GM13976 (cell line): ENCODE measurements at places on chromosomes 6 and 20.
A peak's percentile ranks its signal among the peaks of the same experiment; 100 is the strongest.

GRCh38 chr20:16747291-16747811, 807 bp upstream of the OTOR start:
- no peak for DNase-seq

GRCh38 chr6:102407886-102408741, 1014.6 kb downstream of the GRIK2 start:
- no peak for DNase-seq

- no peak for DNase-seq
These were observed 11.0 kb downstream of the HRH3 start for GRCh38 chr20:62208795-62209755.

GRCh38 chr6:111068866-111069234, 18.5 kb upstream of the SLC16A10 start:
- no peak for DNase-seq

DNA sequence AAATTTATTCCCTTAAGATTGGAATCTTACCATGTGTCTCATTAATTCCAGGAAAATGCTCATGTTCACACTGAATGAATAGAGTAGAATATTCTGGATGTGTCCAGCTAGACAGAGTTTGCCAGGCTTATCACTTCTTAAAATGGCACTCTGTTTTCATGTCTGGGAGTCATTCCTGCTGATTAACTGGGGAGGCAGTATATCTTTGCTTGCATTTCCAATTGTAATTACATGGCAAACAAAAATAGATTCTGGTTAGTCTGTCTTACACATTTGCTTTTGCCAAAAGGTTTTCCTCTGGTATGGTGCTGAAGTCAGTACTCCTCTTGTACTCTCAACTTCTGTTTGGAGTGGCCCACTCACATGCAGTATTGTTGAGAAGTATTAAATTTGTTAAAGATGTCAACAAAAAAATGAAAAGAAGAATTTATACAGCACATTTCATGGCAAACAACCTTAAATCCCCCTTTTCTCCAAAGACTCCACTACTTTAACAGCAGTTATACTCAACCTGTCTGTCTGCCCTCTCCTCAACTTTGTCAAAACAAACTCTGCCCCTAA, 70.2 kb downstream of the TENT5A start:
- no peak for DNase-seq

DNA sequence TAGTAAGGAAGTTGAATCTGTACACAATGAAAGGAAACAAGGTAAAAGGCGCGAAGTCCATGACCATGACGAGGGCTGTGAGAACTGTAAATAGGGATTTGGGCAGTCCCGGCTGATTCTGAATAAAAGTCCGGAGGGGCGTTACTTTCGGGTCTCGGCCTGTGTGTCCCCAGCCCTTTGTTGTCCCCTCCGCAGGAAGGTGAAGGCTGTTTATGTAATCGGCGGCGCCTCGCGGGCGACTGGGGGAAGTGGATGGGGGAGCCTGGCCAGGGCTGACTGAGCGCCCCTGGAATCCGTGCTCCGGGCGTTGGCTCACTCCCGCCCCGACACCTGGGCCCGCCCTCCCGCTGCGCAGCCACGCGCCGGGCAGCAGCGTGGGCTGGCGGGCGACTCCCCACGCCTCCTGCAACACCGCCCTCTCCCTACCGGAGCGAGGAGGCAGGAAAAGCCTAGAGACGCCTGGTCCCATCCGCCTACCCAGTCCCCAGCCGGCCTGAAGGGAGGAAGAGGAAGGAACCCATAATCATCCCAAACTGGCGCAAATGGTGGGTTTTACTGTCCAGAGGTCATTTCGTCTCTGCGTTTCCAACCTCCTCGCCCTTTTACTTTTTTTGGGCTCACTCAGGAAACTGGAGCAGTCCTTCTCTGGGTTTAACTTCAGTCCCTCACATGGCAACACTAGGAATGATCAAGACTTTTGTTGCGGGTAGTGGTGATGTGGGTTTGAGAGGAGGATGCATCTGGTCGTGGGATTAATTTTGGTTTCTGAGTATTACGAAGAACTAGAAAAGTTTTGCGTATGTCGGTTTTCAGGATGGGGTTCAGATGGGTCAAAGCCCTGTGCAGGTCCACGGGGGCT, 12.1 kb downstream of the TRIM31 start:
- peak; percentile 43 for DNase-seq

GRCh38 chr6:137039010-137039409, 5.8 kb downstream of the IL20RA start:
- DNase-seq = no peak

DNA sequence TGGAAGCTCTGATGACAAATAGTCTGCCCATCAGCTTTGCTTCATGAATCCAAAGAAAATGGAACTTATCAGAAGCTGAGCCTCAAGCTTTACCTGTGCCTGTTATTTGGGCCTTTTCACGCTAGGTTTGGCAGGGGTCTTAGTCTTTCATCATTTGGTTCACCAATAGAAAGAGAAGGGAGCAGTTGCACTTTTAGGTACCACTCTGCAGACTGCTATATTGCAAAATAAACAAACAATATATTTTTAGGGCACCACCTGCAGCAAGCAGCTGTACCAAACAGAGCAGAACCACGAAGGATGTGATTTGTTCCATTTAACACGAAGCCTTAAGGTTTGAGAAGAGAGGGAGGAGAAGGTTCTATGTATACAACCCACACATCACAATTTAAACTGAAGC, 291.4 kb upstream of the RNF217 start:
- no peak for DNase-seq

DNA sequence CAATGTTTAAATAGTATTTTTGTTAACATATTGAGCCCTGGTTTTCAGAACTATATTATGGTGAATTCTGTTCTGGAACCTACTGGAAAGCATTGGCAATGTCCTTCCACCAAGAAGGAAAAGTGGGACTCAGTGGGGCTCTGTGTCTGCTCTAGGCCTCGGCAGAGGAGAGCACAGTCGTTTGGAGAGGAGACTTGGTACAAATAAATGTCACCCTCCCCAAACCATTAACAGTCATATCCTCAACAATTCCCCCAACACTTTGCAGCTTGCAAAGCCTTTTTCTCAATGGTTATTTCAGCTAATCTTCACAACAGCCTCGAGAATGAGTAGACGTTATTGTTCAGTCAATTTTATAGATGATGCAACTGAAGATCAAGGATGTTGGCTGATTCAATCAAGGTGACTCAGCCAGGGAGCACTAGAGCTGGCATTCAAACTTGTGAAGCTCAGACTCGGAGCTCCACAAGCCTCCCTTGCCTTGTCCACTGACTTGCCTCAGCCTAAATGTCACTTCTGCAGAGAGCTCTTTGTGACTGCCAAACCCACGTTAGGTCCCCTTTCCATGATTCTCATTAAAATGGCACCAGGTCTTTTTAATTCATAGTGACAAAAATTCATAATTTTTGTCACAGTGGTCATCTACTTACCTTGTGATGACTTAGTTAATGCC, 60.6 kb downstream of the TOX2 start:
- no peak for DNase-seq

DNA sequence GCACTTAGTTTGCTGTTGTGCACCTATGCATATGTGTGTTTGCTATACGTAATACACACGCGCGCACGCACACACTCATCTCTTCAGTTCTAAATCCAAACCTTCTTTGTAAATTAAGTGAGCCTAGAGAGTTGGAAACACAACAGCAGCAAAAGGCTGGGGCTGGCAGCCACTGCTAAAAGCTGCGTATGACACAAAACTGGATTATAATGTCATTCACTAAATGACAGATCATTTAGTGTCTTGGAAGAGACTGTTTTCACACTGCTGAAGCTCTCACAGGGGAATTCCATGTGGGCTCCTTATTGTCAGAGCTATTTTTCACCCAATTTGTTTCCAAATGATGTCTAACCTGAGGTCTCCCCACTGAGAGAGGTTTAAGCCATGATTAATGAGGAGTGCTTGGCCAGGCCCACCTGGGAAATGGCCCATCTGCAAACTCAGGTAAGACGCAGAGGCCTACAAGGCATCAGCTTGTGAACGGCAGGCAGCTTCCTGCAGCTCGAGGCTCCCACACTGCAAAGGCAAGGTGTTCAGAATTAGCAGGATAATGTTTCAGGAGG, 94.2 kb downstream of the OLIG3 start:
- no peak for DNase-seq

GRCh38 chr6:133083248-133083967, 157.7 kb upstream of the EYA4 start:
- no peak for DNase-seq

GRCh38 chr20:61917474-61918145, 148.1 kb downstream of the TAF4 start:
- no peak for DNase-seq
